ENCODE measurements at places on chromosomes 4 and X.

DNA sequence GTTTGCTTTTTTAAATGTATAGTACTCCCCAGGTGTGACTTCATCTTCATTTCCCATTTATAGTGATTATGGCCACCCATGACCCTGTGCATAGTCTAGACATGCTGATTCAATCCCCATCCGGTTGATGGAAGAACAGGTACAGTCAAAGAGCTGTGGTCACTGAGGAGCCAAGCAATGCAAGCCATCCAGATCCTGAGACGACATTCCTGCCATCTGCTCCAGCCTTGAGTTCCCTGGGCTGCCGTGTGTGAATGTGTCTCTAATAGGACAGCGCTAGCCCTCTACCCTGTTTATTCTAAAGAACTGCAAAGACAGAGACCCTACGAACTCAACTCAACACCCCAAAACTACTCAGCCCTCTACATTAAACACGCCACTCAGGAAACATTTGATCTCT lies 1.7 kb downstream of the KCNIP4 start:
- no peak for DNase-seq

GRCh38 chr4:123841447-123842121 lies 445.0 kb downstream of the SPRY1 start:
- DNase-seq, result no peak

DNA sequence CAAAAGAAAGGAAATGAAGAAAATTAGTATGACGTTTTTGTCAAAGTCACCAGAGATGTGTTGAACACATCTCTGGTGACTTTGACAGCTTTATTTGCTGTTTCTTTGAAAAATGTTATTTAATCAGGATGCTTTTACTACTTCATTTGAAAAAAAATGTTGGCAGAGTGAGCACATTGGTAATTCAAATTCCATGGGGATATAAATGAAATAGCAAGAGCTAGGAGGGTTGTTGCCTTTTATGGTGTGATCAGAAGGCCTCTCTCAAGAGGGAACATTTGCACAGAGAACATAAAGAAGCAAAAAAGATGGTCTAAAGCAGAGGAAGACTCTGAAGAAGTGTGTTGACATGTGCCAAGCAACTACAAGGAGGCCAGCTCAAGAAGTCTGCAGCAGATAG lies 46.6 kb upstream of the CXCL8 start:
- DNase-seq, result no peak

- no peak for DNase-seq
Measured at GRCh38 chrX:65755786-65756185, 88.3 kb downstream of the MSN start.

GRCh38 chr4:33054656-33055196 lies 2334.6 kb downstream of the PCDH7 start:
- DNase-seq, result no peak

GRCh38 chrX:109927663-109928273 lies 75.1 kb upstream of the TMEM164 start:
- DNase-seq, result no peak

DNA sequence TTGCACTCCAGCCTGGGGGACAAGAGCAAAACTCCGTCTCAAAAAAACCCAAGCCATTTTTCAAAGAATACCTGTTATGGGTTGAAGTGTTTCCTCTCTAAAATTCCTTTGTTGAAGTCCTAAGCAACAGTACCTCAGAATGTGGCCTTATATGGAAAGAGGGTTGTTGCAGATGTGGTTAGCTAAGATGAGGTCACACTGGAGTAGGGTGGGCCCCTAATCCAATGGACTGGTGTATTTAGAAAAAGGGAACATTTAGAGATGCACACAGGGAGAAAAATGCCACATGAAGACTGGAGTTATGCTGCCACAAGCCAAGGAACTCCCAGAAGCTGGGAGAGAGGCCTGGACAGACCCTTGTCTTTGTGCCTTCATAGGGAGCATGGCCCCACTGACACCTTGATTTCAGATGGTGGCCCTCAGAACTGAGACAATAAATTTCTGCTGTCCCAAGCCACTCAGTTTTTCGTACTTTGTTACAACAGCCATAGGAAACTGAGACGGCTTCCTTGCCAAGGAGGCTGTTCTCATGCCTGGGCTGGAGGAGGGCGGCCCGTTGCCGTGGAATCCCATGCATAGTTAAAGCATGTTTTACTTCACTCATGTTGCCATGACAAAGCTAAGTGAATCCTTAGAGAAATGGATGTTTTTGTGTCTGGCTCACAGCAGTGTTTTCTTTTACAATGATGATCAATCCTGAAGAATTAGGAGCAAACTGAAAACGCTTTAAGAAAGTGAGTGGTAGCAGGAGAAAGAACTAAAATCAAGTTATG lies 16.5 kb downstream of the TRAPPC2 start:
- DNase-seq, result peak; percentile 3

- peak; percentile 26 for DNase-seq
Measured at GRCh38 chr4:111556141-111556781, 589.0 kb upstream of the FAM241A start.

DNA sequence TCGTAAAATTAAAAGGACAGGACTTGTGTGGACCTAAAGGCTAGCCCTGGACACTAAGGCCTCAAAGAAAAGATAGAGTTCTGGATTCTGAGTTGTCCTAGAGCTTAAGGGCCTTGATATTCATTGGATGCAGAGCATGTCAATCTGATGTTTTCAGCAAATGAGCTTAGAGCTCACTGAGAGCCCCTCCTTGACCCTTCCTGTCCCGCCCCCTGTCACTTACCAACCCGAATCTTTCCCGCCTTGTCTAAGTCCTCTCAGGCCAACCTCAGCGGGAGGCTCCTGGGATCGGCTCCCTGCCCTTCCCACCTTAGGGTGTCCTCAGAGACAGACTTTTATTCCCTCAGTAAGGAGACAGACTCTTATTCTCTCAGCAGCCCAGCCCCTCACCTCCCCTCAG lies at the start of gene CT47C1:
Gene CT47C1, plus strand, starts transcription at position 250 of the 400 bp plus-strand sequence. CDS start 233 bp downstream, outside the sequence.
- DNase-seq, result no peak

DNA sequence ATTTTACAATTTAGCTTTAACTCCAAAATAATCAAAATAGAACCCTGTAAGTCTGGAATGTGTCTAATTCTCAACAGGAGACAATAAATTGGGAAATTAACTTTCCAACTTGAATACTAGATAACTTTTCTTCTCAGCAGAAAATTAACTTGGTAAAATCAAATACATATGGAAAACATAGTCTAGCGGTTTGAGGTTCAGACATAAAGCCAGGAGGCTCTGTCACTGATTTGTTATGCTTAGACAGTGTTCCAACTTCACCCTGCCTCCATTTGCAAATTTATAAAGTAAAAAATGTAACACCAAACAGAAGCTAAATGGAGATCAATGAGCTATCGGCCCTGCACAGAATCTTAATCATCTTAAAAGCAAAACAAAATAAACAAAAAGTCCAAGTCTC lies 46.3 kb downstream of the TBCK start:
- no peak for DNase-seq

Measured in HCEC 1CT (cell line).